ENCODE measurements at places on chromosomes 16 and 17.

- no peak for DNase-seq
These were observed 41.3 kb upstream of the RASD1 start for GRCh38 chr17:17537311-17538099.

GRCh38 chr16:83843657-83844056 is 35.9 kb downstream of the HSBP1 start:
- DNase-seq, result peak; percentile 58

GRCh38 chr17:57228911-57229310 is 27.4 kb upstream of the MSI2 start:
- DNase-seq, result no peak

DNA sequence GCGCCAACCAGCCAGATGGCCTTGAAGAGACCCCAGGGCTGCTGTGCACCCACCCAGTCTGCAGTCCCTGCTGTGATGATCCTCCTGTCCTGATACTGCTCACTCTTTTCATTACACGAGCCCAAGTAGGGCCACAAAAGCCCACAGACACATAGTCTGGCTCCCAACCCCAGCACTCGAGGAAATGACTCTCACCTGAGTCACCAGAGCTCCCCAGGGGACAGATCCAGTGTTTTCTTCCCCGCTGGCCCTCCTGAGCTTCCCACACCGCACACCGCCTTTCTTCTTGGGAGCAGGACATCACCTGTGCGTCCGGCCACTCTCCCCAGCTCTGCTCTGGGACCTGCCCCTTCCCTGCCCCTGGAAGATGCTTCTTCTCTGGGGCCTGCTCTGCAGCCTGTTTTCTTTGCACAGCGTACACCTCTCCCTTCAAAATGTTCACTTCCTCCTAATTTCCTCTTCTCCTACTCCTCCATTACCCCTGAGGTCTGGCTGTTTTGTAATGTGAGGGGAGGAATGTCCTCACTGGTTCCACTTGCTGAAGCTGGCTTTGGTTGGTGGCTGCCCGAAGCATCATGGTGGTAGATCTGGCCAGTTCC is 2.0 kb upstream of the SCN4A start:
- DNase-seq, result no peak

DNA sequence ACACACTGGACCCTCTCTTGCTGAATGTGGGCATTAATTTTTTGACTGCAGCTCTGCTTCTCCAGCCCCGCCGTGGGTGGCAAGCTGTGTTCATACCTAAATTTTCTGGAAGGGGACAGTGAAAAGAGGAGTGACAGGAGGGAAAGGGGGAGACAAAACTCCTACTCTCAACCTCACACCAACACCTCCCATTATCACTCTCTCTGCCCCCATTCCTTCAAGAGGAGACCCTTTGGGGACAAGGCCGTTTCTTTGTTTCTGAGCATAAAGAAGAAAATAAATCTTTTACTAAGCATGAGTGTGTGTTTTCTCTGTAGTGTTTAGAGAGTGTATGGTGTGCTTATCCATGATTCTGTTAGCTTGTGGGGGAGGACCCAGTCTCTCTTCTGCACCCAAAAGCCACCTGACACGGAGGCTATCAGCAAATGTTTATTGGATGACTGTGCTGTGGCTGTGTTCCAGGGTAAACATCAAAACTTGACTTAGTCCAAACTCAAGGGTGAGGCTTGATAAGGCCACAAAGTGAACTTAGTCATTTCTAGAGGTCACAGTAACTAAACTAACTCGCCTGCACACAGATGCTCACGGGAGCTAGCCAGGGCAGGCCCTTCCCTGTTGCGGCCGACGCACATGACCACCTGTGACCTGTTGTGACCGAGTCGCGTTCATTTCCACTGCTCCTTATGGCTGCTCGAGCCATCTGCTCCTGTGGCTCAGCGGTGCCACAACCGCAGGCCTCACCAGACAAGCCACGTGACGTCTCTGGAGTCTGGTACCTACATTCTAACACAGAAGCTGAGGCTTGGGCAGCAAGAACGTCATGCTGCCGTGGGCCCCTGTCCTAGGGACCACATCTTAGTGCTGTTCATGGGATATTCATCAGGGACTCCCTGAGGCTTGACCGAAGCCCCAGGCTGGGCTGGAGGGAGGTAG is 9.8 kb upstream of the MED11 start:
- no peak for DNase-seq

Data from H9 (cell line).